Activated CD8-positive, alpha-beta memory T cell treated with anti-CD3 and anti-CD28 coated beads for 4 hours (primary cell): ENCODE measurements at places on chromosomes 4 and X.

- DNase-seq, result no peak
Measured at GRCh38 chr4:113684534-113685091, 76.9 kb downstream of the CAMK2D start.

- DNase-seq, result no peak
Measured at GRCh38 chr4:108336076-108336475, 167.3 kb upstream of the LEF1 start.

GRCh38 chr4:10089346-10089745 is 27.3 kb downstream of the WDR1 start:
- no peak for DNase-seq

DNA sequence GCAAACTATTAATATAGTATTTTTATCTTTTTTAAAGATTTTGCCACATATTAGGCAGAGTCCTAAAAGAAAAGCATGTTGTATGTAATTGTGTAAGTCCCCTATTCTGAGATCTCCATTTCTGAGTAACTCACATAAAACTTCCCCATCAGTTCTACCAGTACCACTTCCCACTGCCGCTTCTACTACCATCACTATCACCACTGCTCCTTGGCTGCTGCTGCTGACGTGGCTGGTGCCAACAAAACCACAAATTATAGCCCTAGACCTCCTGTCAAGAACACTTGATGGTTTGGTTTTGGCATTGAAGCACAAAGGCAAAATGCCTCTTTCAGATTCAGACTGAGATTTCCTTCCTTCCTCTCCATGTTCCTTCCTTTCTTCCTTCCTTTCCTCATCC is 106.4 kb downstream of the MMRN1 start:
- DNase-seq, result no peak

DNA sequence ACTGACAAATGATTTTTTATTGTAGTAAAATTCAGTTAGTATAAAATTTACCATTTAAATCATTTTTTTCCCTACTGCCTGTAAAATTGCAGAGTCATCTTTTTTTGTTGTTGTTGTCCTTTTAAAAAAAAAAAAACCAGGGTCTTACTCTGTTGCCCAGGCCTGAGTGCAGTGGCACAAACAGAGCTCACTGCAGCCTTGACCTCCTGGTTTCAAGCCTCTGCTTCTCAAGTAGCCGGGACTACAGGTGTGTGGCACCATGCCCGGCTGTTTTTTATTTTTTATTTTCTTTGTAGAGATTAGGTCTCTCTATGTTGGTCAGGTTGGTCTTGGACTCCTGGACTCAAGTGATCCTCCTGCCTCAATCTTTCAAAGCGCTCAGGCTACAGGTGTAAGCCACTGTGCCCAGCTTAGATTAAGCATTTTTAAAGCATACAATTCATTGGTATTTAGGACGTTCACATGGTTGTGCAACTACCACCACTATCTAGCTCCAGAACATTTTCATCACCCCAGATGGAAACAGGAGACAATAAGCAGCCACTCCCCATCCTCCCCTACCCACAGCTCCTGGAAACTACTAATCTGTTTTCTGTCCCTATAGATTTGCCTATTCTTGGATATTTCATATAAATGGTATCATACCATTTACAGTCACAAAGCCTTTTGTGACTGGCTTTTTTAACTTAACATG is 59.7 kb upstream of the PGRMC2 start:
- DNase-seq, result no peak

DNA sequence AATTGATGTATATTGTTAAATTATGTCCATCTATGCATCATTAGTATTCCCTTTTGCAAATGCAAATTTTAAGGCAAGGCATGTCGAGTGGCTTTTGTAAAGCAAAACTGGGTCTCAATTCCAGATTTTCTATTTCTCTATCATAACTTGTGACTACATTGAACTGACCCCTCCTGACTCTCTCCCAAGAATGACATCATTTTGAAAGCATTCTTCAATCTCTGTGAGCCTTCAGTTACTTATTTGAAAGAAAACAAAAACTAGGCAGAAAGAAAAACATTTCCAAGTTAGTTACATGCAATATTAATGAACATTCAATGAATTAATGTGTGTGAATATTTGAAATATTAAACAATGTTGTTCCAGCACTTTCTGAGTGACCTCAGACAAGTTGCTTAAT is 314.3 kb upstream of the CLNK start:
- DNase-seq, result no peak

GRCh38 chrX:54416965-54417364 is 23.2 kb upstream of the TSR2 start:
- no peak for DNase-seq

- no peak for DNase-seq
Measured at GRCh38 chr4:184653650-184654049, 4.1 kb downstream of the PRIMPOL start.

DNA sequence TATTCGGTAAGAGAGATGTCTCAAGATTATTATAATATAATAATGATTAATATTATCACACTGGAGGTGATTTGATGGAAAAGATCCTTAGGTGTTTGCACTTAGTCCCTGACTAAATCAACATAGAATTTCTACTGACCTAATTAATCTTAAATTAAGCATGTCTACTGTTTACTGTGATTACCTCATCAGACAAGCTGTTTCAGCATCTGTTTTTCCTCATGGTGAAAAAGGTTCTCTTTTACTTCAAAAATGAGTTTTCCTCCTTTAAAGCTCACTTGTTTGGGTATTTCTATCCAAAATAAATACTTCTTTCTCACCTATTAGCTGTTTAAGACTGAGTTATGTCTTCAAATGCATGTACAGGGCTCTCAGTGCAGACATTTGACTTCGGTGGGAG is 407.8 kb downstream of the NKX6-1 start:
- no peak for DNase-seq

DNA sequence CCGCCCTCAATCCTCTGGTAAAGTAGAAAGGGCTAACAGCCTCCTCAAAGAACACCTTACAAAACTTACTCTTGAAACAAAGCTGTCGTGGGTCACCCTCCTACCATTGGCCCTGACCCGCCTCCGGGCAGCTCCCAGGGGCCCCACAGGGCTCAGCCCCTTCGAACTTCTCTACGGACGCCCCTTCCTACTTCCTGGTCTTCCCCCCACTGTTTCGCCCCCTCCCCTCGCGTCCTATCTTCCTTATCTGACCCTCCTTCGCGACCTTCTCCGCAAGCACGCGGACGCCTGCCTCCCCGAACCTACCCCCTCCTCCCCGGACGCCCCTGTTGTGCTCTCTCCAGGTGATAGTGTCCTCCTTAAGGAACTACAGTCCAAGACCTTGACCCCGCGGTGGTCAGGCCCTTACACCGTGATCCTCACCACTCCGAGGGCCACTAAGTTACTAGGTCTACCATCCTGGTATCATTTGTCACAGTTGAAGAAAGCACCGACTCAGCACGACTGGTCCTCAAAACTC is 963.1 kb downstream of the RPA4 start:
- no peak for DNase-seq

DNA sequence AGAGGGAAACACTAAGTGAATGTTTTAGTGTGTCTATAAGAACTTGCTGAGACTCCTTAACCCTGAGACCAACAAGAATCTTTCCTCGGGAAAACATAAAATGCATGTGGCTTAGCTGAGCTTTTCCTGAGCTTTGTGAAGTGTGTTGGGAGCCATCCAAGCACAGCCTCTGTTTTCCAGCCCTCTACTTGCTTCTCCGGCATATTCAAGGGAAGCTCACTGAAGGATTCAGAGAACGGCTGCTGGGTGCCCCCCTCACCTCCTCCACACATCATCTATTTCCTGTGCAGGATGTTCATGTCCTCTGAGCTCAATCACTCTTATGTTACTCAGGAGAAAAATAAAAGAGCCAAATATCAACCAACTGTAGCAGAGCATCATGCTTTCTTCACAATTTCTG is 492.1 kb downstream of the IL15 start:
- no peak for DNase-seq

- no peak for DNase-seq
Measured at GRCh38 chr4:99021386-99021785, 25.9 kb downstream of the METAP1 start.

GRCh38 chr4:81676537-81676936 is 204.8 kb upstream of the RASGEF1B start:
- DNase-seq, result no peak

GRCh38 chrX:9885150-9885549 is 82.0 kb upstream of the CLDN34 start:
- peak; percentile 6 for DNase-seq

GRCh38 chr4:174449152-174449551 is 73.1 kb downstream of the HPGD start:
- no peak for DNase-seq

- DNase-seq, result no peak
Measured at GRCh38 chr4:39446483-39446841, 12.3 kb downstream of the RPL9 start.

DNA sequence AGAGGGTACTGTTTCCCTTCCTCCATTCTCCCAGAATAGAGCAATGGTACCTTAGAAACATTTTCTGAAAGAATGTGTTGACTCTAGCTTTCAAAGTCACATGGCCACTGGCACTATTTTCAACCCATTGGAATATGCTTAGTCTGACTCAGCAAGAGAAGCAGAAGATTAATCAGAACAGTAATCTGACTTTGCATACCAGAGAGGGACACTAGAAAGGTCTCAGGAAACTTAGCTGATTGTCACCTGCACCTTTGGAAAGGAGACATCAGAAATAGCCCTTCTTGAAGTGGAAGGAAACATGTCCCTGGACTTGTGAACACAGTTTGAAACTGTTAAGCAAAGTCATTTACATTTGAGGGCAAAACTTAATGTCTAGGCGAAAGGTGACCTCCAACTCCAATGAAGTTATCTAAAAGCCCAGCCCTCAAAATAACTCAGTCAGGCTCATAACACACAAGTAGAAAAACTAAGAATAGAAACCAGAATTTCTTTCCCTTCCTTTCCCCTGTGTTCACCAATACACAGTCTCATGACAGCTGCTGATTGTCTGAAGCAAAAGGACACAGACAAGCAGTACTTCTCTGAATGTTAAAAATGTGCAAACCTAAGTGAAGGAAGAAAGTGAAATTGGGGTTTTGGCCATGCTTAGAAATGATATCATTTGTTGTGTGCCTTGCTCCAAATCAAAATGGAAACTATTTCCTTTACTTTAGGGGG is 270.8 kb downstream of the GRIA3 start:
- DNase-seq, result no peak
